ENCODE measurements at places on chromosomes 5 and 9.

DNA sequence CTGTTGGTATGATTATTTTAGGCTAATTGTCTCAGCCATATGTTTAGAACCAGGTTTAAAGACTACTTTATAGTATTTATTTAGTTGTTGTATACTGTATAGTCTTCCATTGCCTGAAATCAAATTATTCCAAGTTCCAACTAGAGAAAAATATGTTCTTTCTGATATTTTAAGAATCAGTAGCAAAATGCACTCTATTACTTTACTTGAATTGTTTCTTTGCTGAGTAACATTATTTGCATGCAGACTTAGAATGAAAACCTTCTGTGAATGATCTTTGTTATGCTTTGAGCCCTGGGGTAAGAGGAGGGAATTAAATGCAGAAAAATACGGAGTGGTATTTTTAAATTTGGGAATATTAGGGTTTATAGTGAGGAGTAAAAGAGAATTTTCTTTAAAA, 47.9 kb downstream of the MEGF10 start:
- no peak for DNase-seq

DNA sequence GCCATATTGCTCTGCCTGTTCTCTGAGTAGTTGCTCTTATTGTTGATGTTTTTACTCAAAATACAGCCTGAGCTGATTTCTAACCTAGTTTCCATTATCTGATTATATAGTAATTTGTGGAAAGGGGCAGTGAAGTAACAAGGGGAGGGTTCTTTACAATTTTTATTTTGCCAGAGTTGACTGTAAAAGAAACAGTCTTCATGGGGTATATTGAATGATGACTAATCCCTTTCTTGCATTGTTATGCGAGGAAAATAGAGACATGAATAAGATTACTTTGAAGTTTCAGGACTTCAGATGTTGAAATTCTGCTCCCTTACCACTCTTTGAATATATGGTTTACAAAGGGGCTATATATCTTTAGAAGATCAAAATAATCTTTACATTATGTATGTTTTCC, 9.1 kb upstream of the LRRC70 start:
- no peak for DNase-seq

DNA sequence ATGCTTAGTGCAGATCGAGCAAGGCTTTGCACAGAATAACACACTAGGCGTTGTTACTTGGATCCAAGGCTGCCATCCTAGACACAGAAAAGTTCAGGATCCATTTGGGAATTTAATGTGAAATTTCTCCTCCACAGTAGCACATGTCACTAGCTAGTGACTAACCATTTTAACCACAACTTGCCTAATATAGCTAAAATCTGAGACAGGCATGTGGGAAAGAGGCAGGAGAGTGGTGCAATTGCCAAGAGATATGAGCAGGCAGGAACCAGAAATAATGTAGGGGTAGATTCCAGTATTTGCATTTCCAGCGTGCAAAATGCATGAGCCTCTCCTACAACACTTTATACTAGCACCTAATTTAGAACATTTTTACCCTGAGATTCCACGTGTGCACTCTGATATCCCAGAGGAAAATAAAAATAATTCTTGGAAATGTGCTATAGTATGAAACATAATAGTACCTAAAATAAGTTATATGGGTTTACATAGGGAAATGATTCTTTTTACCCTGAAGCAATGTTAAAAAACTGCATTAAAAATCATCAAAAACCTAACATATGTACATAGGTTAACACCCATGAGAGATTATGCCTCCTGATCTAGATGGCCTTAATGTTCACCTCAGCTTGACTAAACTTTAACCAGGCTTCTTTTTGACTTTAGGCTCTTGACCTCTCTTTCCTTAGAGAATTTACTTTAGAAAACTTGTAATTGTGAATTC, 1230.6 kb upstream of the NUDT12 start:
- no peak for DNase-seq

DNA sequence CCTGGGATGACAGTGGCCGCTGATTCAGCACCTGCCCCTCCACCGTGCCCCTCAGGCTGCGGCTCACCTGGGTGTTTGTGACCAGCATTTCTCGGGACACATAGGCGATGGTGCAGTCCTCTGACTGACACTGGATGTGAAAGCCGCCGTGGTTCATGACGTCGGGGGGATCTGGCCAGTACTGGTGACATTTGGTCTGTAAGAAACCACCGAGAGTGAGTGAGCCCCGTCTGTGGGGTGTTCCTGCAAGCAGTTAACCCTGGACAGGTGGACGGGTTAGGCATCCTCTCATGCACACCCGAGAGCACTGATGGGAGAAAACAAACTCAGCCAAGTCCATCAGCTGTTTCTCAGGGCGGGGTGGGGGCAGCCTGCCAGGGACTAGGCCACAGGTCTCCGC, 62.5 kb upstream of the EPB41L4B start:
- DNase-seq, result no peak

DNA sequence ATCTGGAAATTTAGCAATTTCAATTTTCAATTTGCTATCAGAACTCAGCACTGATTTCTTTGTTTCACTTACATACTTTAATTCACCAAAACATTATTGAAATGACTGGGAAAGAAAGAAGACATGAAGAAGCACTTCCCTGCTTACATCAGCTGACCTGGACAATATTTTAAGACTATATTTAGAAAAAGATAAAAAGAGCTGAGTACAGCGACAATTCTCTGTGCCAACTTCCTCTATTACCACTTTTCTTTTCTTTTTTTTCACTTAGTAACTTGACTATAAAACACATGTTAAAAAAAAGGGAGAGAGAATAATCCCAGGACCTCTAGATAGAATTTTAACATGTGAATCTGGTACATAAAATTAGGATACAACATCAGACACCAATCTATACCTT, 35.6 kb downstream of the MEF2C start:
- DNase-seq, result no peak

DNA sequence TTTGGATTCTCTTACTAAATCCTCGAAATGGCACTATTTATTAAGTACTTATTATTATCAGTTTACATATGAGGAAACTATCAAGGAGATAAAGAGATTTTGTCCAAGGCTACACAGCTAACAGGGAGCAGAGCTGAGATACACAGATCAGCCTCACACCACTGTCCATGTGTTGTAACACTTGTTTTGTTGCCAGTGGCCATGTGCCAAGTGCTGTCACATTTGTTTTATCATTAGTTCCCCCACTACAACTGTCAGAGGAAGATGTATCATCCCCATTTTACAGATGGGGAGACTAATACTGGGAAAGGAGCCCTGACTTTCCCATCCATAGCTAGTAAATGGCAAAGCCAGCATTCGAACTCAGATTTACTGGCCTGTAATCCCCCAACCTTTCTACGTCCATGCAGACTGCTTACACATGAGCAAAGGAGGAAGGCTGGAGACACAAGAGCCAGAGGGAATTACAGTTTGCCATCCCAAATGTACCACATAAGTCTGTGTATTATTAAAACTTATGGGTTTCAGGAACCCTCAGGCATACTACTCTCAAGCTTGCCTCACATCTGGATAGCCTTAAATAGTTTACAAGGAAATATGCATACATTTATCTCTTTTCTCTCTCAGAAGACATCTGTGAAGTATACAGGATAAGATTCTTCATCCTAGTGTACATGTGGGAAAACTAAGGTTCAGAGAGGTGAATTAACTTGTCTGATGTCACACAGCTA, 25.1 kb downstream of the PAPPA start:
- no peak for DNase-seq

- DNase-seq, result no peak
Observed at GRCh38 chr9:137117269-137117731, 2.8 kb upstream of the DPP7 start.

DNA sequence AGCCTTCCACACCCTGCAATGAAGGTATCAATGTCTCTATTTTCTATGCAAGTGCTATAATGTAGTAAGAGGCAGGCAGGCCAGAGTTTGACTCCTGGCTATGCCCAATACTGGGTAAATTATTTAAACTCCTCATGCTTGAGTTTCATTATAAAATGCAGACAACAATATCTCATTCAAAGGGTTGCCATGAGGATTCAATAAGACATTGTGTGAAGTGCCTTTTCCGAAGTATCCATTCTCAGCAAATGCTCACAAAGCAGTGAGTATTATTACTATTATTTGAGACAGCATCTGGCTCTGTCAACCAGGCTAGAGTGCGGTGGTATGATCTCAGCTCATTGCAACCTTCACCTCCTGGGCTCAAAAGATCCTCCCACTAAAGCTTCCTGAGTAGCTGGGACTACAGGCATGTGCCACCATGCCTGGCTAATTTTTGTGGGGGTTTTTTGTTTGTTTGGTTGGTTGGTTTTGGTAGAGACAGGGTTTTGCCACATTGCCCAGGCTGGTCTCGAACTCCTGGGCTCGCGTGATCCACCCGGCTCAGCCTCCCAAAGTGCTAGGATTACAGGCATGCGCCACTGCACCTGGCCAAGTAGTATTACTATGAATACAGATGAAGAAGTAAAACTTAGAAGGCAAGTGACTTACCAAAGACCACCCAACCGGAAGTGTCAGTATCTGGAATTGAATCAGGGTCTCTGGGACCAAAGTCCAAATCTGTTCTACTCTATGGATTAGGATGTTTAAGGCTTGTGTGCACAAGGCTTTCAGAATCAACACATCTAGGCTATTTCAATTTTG, 18.8 kb downstream of the ADAM19 start:
- DNase-seq, result no peak

DNA sequence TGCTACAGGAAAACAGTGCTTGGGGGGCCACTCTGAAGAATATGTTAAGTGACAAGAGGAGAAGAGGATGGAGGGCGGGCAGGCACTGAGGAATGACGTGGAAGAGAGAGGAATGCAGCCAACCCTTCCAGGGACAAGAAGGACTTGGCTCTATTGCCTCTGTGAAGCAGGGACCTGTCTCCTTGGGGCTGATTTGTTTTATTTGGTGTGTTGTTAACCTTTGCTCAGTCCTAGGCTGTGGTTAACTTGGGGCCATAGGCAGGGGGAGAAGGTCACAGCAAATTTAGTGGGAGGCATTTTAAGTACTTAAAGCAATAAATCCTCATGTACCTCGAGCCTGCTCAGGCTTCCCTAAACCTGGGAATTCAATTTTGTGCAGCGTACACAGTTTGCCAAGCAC, 39.9 kb downstream of the KIF4B start:
- no peak for DNase-seq

DNA sequence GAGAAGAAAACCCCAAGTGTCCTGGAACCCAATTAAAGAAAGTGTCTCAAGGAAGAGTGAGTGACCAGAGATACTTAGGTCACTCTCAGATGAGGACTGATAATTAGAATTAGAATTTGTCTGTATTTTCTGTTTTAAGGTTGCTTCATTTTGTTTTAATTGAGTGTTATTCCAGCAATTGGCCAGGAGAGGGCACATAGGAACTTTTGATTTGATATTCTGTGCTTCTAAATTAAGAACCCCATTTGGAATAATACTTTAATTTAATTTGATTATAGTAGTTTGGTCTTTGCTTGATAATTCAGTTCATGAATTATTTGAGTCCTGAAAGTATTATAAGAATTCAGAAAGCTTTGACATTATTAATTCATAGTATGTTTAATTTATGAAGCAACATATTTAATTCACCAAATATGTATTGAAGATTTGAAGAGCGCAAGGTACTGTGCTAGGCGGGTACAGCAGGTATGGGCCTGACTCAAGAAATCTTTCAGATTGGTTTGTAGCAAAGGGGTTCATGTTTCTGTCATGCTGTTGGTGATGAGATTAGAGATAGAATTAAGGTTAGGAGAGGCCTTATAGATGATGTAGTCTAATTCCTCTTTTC, 4.9 kb downstream of the MRPL22 start:
- no peak for DNase-seq

DNA sequence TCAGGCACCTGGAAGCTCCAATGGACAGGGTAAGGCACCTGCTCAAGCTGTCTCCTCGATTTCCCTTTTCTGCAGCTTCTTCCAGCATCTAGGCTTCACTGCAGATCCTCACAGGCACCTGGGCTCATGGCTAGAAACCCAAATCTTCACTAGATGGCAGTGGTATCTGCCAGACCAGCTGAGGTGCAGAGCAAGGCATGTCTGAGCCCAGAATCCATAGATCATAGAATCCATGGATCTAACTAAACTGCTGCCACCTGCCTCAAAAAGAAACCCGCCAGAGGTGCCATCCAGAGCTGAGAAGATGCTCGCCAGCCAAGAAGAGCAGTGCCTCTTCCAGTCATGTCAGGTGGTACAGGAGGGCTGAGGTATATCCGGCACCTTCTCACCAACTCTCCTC, 6.9 kb downstream of the SHC3 start:
- DNase-seq, result no peak

DNA sequence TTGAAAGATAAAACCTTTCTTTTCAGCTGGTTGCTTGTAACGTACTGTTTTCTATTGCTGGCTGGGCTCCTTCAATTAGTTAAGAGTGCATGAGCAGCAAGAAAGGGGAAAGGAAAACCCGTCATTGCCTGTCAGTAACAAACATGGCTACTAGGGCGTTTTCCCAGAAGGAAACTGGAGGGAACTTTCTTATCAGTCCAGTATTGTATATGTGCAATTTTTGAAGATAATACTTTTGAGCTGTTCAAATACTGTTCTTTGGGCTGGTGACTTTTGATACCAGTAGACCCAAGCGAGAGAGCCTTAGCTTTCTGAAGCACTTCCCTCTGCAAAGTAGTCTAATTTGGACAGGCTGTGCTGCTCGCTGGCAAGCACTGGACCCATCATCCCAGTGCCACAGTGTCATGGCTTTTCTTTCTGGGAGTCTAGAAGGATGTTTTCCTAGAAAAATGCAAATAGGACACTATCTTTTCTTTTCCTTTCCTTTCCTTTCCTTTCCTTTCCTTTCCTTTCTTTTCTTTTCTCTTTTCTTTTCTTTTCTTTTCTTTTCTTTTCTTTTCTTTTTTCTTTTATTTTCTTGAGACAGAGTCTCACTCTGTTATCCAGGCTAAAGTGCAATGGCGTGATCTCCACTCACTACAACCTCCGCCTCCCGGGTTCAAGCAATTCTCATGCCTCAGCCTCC, 149.9 kb upstream of the SMIM23 start:
- DNase-seq, result no peak

DNA sequence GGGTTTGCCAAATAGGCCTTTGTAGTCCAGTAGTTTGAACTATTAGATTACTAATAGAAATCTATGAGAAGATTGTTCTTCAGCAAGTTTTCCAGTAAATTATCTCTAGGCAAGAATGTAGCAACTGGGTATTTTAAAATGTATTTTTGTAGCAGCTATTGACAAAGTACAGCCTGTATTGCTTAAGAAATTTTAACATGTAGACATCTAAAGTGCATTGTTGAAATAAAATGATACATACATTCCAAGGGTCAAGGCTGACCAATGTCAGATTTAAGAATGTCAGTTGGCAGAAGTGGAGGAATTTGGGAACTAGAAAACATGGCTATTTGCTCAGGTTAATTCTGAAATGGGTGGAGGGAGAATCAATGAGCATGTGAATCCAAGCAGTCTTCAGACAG, 57.5 kb upstream of the ZSWIM6 start:
- no peak for DNase-seq

DNA sequence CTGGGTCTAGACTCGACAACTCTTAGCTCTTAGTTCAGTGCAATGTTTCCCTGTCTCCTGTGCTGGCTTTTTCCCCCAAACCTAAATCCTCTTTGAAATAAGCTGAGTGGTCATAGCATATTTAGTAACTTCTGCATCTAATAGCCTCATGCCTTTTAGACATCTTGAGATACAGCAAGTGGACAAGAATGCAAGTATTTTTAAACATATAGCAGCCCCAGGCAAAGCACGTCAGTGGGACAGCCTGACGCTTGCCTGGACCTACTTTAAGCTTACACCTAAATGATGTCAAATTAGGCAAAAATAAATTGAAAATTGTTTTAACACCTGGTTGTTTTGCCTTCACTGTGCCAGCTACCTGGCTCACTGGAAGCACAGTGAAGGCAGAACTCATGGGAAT, 8.0 kb downstream of the C9 start:
- DNase-seq, result no peak

- DNase-seq, result no peak
Observed at GRCh38 chr9:27505744-27506161, 18.3 kb upstream of the IFNK start.

All from hypothalamus (tissue), 51 donors.